Activated naive CD4-positive, alpha-beta T cell treated with Interleukin-2 at 50 U/mL for 16 hours (primary cell): ENCODE measurements at places on chromosomes 5 and 9.

- no peak for DNase-seq
Measured at GRCh38 chr5:176447591-176447977, 601 bp upstream of the FAF2 start.

DNA sequence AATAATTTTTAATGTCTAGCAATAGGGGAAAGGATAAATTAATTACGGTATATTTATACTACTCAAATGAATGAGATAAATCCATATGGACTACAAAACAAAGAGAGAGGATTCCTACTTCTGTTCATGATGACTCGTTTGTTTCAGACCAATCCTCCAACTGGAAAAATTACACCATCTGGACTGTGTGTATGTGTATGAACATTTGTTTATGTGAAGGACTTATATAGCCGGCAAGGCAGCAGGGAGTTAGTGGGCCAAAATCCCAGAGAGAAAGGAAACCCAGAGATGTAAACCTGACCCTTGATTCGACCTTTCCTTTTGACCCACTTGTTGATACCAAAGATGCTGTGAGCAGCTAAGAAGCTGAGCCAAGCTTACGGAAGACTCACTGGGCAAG, 20.1 kb downstream of the PDE6A start:
- DNase-seq: no peak

DNA sequence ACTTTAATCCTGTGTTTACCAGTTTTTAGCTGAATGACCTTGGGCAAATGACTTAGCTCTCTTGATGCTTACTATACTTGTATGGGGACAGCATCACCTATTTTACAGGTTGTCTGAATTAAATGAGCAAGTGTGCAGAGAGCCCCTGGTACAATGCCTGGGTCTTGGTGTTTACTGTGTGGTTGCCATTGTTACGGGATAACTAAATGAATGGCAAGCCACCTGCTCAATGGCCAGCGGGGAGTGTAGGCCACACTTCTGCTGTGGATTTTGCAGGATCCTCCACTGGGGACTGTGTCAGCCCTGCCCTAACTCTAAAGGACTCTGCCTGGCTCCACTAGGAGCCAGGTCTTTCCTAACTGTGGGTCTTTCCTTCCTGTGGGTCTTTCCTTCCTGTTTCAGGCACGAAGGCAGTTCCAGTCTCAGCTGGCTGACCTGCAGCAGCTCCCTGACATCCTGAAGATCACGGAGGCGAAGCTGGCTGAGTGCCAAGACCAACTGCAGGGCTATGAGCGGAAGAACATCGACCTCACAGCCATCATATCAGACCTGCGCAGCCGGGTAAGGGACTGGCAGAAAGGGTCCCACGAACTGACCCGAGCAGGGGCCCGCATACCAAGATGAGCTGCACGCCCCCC, 10.3 kb upstream of the GLE1 start:
- no peak for DNase-seq

- DNase-seq: no peak
Measured at GRCh38 chr5:43061352-43062075, 21.4 kb upstream of the ANXA2R start.

GRCh38 chr5:32753051-32753450, 41.9 kb downstream of the NPR3 start:
- no peak for DNase-seq
